Right cardiac atrium (tissue), 5 donors: ENCODE measurements at places on chromosomes 13 and 19. TPM values are rescaled to one million over a fixed set of nuclear protein-coding genes. Genes with fewer than 3 reads are reported as not detected.
A peak's percentile ranks its signal among the peaks of the same experiment; 100 is the strongest.

DNA sequence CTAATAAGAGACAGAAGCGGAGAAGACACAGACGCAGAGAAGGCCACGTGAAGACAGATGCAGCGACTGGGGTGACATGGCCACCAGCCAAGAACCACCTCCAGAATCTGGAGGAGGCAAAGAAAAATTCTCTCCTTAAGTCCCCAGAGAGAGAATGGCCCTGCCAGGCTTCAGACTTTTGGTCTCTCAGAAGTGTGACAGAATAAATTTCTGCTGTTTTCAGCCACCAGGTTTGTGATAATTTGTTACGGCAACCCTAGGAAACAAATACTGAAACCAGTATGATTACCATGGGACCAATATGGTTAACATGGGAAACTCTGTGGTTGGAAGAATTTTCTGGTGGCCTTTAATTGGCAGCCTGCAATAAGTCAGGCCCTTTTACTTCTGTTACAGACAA is 63.9 kb upstream of the DOCK9 start:
- no peak for DNase-seq

The FLT3 gene
- total RNA-seq, result 0.11 TPM

DNA sequence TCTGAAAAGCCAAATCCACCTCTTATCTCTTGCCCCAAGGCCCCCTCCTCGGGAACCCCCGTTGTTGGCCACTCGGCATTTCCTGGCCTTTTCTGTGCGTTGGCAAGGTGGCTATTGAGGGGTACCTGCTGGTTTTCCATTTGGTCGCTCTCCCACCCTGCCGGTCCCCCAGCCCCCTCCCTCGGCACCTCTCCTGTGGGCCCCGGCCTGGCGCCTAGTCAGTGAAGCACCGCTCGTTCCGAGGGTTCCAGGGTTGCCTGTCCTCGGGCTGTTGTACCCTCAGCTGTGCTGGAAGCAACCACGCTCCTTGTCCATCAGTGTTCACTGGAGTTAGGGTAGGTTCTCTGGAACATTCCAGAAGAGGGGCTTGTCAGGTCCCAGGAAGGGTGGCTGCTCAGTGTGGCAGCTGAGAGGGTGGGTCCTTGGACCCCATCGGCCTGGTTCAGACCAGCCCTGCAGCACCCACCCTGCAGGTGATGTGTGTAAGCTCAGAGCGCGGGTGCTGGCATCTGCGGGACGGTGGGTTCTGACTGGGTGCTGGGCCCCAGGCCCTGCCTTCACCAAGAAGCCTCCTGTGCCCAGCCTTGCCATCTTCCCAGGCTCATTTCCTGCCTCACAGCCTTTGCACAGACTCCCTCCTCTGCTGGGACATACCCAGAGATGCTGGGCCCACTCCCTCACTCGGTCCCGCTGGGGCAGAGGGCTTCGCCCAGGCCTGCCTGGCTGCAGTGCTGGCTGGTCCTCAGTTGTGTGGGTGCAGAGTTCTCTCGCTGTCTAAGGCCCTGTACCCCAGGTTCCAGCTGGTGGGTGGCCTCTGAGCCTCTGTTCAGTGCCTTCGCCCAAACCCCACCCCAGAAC is 21.3 kb downstream of the NKPD1 start:
- no peak for DNase-seq

GRCh38 chr19:54407780-54408179 is 7.5 kb upstream of the TTYH1 start:
- DNase-seq, result no peak

- no peak for DNase-seq
Observed at GRCh38 chr13:110232756-110233155, 74.2 kb downstream of the COL4A1 start.

The CEACAM6 gene
- total RNA-seq, result not detected

GRCh38 chr13:36752673-36753072 is 66.3 kb upstream of the RFXAP start:
- no peak for DNase-seq

DNA sequence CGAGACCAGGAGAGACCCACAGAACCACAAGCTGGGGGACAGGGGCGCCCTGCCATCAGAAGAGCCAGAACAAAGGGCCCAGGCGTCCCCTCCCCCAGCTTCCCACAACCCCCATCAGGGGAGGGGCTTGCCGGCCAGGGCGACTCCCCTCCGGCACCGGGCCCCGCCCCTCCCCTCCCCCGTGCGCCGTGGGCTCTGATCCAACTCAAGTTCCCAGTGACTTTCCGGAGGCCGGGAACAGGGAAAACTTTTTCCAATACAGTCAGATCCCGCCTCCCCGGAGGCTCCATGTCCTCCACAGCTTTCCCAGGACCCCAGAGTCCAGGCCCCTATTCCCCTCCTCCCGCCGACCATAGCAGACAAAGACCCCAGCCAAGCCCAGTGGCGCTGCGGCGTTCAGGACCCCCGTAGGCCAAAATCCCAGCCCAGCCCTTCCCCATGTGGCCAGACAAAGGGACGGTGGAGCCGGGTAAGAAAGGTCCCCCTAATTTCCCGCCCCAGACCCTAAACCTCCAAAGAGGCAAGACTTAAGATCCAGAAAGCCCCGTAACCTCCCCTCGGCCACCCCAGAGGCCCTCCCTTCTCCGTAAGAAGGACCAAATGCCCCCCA is 673 bp downstream of the TEAD2 start:
- DNase-seq, result peak; percentile 96

The LILRB3 gene
- 5.2 TPM for total RNA-seq

The TMEM38A gene
- total RNA-seq, result 12.8 TPM

The RFC3 gene
- total RNA-seq, result 4.1 TPM

DNA sequence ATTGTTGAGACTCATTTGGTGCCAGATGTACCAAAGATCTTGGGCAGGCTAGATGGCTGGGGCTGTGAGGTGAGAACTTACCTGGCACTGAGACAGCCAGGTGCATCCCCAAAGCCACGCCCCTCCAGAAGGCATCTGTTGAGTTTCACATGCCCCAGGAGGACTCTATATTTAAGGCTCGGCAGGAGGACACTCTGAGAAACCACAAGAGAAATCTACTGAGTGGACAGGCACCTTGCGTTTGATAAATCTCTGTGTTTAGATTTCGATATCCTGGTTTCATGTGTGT is 197.9 kb upstream of the ZNF536 start:
- DNase-seq, result no peak

- no peak for DNase-seq
Observed at GRCh38 chr19:7421941-7422744, 66.7 kb downstream of the PEX11G start.

The MAMSTR gene
- 4.1 TPM for total RNA-seq

DNA sequence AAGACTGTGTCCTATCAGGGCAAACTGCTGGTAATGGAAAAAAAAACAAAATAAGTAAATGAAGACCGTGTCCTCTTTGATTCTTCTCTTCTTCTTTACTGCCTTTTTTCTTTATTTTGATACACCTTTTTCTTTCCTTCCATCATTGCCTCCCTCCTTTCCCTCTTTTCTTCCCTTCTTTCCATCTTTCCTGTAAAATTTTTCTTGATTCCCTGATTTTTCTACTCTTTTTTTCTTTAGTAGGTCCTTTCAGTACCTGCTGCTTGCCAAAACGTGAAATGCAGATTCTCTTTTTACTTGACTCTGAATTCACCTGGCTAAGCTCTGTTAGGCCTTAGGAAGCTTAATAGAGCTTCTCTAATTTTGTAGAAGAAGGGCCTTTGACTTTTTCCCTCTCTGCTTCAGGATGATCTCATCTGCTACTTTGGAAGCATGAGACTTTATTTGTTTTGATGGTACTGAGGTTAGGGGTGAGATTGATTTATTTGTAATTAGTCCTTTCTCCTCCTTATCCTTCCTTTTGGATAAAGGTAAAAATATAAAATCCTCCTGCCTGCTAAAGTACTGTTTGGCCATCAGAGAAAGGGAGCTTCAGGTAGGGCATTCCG is 19.2 kb downstream of the LSM14A start:
- DNase-seq, result no peak

GRCh38 chr13:47409778-47410177 is 512.9 kb upstream of the HTR2A start:
- DNase-seq, result no peak

The FPR1 gene
- 6.9 TPM for total RNA-seq

The CEP89 gene
- total RNA-seq, result 9.2 TPM

DNA sequence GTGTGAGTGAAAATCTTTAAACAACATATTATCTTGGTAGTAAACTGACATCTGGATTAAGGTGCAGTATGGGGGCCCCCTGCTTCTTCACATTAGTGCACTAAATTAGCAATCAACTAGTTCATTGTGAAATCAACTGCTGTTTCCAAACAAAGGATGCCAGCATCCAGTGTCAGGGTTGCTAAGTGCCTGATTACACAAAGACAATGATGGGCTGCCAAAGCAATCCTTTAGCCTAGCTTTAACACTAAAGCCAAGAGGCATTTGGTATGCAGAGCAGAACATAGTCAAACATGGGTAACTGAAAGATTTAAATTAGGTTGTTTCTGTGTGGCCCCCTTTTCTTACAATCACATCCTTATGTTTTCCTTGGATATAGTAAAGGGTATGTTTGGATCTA is 543.1 kb upstream of the SLITRK5 start:
- no peak for DNase-seq

GRCh38 chr19:43555185-43555770 is 20.0 kb downstream of the XRCC1 start:
- peak; percentile 73 for DNase-seq

The ZNF324 gene
- 7.4 TPM for total RNA-seq

DNA sequence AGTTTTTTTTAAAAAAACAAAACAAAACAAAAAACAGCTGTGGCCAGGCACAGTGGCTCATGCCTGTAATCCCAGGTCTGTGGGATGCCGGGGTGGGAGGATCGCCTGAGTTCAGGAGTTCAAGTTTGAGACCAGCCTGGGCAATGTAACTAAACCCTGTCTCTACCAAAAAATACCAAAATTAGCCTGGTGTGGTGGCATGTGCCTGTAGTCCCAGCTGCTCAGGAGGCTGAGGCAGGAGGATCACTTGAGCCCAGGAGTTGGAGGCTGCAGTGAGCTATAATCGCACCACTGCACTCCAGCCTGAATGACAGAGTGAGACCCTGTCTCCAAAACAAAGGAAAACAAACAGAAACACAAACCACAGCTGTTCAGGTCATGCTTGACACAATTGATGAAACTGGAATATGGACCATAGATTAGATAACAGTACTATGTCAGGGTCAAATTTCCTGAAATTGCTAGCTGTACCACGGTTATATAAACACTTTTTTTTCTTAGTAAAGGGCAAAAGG is 6.9 kb upstream of the ANGPTL4 start:
- no peak for DNase-seq

DNA sequence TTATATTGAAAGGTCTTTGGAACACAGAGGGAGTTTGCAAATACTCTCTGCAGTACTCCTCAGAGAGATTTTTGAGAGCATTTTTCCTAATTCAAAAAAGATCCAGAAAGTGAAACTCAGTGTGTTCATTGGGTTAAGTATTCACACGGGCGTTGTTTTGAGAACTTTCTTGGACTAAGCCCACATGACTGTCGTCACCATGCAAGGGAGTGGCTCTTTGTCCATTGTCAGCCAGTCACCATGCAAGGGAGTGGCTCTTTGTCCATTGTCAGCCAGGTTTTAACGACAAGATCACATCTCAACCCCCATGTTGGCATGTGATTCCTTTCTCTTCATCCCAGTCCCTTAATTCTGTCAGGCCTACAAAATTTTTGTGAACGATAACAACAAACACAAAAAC is 81.2 kb upstream of the STK24 start:
- no peak for DNase-seq

GRCh38 chr19:31041461-31041860 is 307.8 kb downstream of the TSHZ3 start:
- DNase-seq, result no peak

The TGDS gene
- 5.8 TPM for total RNA-seq

DNA sequence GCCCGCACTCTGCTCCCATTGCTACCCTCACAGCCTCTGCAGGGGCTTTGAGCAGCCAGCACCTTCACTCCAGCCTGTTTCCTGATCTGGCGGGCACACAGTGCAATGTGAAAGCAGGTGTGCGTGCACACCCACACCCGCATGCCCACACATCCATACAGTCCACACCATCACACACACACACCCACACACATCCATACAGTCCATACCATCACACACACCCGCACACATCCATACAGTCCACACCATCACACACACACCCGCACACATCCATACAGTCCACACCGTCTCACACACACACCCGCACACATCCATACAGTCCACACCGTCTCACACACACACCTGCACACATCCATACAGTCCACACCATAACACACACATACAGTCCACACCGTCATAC is 28.0 kb downstream of the PIAS4 start:
- no peak for DNase-seq

GRCh38 chr19:40416918-40417642 is 3.9 kb upstream of the PRX start:
- DNase-seq, result peak; percentile 91

The RNASEH2A gene
- total RNA-seq, result 4.6 TPM

DNA sequence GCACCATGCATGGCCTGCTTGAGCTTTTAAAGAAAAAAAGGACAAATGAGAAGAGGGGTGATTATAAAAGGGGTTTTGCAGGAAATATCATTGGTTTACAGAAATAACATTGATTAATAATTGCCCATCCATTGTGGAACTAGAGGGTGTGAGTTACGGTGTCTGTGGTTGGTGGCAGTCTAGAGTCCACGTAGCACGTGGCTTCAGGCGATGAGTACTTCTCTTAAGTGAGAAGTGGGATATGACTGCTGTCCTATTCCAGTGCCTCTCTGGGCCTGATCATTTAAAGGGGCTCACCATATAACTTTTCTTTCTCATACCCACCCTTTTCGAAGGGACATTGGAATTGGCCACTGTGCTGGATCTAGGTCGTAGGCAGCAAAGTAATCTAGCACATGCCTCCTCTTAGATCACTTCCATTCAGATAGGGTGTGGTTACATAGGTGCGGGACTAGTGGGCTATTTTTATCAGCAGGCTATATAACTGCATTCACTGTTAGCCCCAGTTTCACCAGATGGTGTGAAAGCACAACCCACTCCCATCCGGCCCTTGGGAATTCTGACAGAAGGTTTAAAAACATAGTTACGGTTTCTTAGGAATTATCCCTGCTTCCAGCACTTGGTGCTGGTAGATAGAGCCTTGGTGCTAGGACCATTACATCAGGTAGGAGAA is 19.9 kb downstream of the PPP5C start:
- DNase-seq, result no peak

The NKG7 gene
- total RNA-seq, result 0.89 TPM

The PIAS4 gene
- 11.9 TPM for total RNA-seq

GRCh38 chr13:113448545-113448884 is 4.8 kb downstream of the ADPRHL1 start:
- DNase-seq, result peak; percentile 86

The FBL gene
- total RNA-seq, result 81.8 TPM

DNA sequence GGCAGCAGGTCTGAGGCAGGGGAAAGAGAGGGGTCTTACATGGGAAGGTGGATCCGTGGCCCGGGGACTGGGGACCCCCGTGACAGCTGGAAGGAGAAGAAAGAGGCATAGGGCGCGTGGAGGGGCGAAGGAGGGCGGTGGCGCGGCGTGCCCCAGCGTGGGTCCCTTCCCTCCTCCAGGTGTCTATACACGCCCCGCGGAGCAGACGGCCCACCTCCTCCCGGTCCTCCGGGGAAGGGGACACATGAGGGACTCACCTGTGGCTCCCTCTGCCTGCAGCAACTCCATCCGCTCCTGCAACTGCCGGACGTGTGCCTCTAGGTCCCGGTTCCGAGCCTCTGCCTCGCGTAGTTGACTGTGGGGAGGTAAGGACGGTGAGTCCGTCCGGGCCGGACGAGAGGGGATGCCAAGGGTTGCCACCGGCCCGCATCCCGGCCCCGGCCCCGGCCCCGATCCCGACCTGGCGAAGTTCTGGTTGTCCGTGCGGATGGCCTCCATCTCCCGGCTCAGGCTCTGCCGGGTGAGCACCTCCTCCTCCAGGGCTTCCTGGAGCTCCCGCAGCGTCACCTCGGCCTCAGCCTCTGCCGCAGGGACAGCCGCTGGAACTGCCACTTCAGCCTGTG is 2.4 kb upstream of the SIX5 start:
- DNase-seq, result no peak
